Activated CD4-positive, CD25-positive, alpha-beta regulatory T cell treated with anti-CD3 and anti-CD28 coated beads, Interleukin-2, amount 50 U/mL, for 16 hours (primary cell): ENCODE measurements at places on chromosomes 16 and 17.

DNA sequence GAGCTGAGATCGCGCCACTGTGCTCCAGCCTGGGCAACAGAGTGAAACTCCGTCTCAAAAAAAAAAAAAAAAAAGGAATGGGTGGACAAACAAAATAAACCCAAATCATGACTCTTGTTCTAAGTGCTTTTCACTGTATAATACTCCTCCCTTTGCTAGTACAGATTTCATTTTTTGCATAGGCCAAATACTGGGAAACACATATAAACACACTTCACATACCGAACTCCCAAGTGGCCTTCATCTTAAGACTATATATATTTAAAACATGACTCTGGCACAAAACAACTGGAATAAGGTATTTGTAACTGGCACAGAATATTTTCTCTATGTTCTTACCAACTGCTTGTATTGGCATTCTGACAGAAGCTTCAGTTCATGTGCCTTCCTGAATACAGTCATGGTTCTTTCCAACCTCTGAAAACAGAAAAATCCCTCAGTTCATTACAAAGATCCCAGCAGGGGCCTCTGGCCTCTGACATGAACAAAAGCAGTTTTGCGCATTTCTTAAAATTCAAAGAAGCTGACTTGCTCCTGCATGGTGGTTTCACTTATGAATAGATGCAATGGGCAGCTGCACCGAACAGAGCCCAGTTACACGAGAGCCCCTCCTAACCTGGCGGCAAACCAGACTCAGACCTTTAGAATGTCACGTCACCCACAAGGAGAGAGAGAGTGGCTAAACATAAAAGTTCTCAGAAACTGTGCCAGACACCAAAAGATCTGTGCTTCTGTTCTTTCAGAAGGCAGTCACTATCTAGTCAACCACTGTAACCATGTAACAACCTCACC is 19.1 kb upstream of the COPRS start:
- DNase-seq: no peak

- no peak for DNase-seq
Observed at GRCh38 chr17:55303701-55304145, 39.0 kb downstream of the HLF start.

DNA sequence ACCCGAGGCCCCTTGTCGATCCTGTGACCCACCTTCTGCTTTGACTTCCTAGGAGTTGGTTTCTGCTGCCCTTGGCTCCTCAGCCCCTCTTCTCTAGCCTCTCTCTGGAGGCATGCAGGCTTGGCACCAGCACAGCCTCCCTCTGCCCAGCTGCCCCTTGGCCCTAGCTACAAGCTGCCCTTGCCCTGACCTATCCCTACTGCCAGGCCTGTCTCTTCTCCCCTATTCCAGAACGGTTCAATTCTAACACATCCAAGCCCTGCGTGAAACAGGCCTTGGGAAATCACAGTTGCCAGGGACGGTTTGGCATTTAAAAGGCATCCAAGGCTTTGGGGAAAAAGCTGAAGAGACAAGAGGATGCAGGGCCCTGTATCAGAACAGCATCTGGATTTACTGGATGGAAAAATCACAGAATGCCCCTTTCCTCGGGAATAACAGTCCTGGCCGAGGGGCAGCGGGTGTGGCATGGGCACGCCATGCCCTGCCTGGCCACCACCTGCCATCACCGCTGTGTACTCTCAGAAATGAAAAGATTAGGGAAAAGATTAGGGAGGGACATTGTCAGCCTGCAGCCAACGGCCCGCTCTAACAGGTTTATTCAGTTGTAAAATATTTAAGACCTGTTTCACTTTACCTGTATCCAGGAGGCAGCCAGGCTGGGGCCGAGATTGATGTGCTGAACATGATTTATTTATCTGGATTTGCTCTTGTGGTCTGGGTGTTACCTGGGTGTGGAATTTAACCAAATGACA is 15.8 kb downstream of the RAI1 start:
- no peak for DNase-seq

GRCh38 chr16:75578212-75578611 is 12.0 kb downstream of the GABARAPL2 start:
- no peak for DNase-seq

GRCh38 chr17:81173762-81174155 is 7.7 kb upstream of the AATK start:
- DNase-seq: no peak

GRCh38 chr17:33370401-33370800 is 77.3 kb upstream of the ASIC2 start:
- no peak for DNase-seq

- no peak for DNase-seq
Observed at GRCh38 chr17:28508211-28508724, 2.1 kb downstream of the FOXN1 start.
